ENCODE measurements at places on chromosomes 6 and 20.

GRCh38 chr6:34236131-34236442 lies 586 bp upstream of the HMGA1 start:
- no peak for DNase-seq

GRCh38 chr6:2952557-2953095 lies 18.7 kb downstream of the SERPINB6 start:
- DNase-seq = peak; percentile 33

- no peak for DNase-seq
Measured at GRCh38 chr6:31586008-31586407, at the start of gene LST1. TSS of gene LST1 (plus strand) at chr6:31586277. CDS start at chr6:31587300, 1,023 bp downstream.

- DNase-seq = no peak
Measured at GRCh38 chr20:53658973-53659372, 65.3 kb upstream of the ZNF217 start.

GRCh38 chr6:11975353-11975977 lies 36.6 kb upstream of the HIVEP1 start:
- no peak for DNase-seq

DNA sequence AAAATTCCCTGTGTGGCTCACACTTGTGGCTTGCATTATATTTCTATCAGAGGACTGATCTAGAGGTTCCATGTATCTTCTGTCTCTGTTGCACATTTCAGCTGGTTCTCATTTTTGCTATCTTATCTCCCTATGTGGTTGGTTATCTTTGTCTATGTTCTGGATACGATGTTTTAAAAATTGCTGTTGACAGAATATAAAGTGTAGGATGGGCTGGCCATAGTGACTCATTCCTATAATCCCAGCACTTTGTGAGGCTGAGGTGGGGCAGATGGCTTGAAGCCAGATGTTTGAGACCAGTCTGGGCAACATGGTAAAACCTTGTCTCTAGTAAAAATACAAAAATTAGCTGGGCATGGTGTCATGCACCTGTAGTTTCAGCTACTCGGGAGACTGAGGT lies 9.9 kb upstream of the ULBP3 start:
- DNase-seq = no peak

DNA sequence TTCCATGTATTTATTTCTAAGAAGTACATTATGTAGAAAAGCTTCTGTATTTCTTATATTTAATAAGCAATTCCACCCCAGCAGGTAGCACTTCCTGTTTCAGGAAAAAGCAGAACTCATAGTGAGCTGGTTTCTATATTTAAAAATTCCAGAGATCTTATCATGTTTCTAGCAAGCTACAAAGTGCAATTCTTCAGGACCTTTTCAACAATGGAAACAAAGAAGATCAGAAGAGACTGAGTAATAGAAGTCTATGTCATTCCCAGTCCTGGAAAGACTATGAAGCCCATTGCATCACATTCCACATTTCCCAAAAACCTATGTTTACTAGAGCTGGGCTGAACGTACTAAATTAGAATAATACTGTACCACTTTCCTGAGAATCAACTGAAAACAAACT lies 302.6 kb upstream of the NRSN1 start:
- no peak for DNase-seq

- no peak for DNase-seq
Measured at GRCh38 chr6:38099221-38099620, 279.7 kb downstream of the ZFAND3 start.

DNA sequence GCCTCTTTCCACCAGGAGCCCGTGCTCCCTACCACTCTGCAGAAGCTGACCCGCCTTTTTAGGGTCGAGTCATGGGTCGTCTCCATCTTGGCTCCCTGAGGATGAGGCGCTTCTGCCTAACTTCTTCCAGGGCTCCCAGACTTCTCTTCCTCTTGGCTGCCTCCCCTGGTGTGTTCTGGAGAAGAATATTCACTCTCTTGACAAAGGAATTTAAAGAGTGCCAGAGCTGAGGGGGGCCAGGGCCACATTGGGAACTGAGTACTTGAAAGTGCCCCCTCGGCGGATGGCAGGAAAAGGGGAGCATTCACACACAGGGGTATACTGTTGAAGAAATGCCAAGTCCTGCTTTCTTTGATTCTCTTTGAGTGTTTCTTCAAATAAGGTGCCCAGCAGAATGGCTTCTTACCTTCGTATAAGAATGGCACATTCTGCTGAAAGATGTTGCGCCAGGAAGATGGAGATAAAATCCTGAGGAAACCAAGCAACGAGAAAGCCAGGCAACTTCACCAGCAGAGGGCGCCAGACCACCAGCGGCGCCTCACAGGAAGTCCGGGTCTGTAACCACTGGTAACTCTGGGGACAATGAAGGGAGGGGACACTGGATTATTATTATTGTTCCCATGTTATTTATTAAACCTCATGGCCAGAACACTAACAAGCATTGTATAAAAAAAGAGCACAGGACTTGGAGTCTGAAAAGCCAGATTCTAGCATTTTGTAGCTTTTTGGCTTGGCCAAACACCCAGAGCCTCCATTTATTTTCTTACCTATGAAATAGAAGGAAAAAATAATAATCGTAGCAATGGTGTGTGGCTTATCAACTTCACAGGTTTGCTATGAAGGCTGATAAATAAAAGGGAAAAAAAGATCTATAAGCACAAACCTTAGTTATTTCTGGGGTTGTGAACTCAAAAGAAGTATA lies 176.7 kb downstream of the HACE1 start:
- no peak for DNase-seq

DNA sequence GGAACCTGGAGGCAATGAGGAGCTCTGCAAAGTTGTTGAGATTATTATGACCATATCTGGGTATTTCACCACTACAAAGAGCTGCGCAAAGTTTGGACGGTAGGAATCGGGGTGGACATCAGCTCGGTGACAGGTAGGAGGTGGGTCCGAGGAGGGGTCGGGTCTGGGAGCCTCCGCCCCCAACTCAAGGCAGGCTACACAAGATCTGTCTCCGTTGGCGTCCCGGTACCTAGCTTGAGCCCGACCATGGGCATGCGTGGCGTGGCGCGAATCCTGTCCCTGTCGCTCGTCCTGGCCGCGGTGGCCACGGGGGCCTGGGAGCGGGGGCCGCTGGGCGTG lies 40.2 kb upstream of the ZNFX1 start:
- no peak for DNase-seq

DNA sequence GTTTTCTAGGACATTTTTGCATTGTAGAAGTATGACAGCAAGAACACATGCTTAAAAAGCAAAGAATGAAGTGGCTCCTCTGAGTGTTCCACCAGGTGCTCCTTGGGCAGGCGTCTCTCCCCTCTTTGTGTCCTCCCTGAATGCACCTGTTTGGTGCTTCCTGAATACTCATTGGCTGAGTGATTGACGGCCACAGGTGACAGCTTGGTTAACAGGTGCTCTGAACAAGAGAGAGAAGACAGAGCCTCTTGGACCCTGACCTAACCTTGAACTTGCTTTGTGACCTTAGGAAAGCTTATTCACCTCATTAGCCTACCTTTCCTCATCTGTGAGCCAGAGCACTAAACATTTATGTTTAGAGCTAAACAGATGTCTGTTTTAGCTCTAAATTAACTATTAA lies 93.7 kb downstream of the TULP4 start:
- DNase-seq = no peak

- DNase-seq = no peak
Measured at GRCh38 chr6:157974341-157974894, 7.2 kb upstream of the SYNJ2 start.

DNA sequence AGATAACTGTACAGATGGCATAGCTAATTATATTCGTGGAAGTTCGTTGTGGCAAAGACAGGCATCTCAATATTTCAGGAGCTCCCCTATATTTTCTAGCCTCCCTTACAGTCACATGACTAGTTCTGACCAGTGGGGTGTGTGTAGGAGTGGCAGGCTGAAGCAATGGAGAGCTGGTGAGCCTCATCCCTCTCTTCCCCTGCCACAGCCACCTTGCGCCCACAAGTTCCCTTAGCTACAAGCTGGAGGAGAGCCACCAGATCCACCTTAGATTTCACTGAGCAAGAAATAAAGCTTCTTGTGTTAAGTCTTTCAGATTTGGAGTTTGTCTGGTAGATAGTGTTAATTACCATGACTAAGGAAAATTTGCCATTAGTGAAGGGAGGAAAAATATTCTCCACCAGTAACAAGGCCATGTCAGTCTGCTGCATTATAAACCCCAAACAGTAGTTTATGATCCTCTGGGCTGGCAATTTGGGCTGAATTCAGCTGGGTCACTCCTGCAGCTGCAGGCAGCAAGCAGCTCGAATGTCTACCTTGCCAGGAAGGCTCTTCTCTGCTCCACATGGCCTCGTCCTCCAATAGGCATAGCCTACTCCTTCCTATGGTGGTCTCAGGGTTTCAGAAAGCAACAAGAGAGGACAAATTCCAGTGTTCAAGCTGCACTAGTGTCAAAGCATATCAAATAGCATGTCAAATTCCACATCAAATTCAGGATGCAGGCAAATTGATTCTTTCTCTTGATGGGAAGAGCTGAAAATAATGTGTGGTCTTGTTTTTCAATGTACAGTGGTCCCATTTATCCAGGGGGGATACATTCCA lies 7.4 kb upstream of the RBCK1 start:
- DNase-seq = no peak

DNA sequence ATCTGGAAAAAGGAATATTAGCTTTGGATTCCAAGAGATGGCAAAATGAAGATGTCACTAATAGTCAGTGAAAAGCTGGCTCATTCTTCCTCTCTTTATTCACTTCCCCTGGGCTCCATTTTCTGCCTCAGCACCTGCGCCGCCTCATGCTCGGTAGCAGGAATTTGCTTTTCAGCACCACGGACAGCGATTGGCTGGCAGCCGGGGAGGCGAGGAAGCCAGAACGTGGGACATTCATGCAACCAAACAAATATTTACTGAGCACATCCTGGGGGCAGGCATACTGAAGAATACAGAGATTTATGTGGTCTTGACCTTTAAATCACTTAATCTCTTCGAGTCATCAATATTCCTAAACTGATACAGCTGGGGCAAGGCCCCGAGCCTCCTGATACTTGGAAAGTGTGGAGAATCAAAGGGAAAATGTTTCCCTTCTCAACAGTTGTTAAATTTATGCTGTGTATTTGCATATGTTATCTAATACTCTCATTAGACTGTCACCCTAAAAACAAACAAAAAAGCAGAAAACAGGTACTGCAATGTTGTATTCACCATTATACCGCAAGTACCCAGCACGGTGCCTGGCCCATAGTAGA lies 12.1 kb upstream of the PDYN start:
- DNase-seq = no peak

GRCh38 chr6:27752038-27752885 lies 159.9 kb downstream of the OR2B2 start:
- no peak for DNase-seq

DNA sequence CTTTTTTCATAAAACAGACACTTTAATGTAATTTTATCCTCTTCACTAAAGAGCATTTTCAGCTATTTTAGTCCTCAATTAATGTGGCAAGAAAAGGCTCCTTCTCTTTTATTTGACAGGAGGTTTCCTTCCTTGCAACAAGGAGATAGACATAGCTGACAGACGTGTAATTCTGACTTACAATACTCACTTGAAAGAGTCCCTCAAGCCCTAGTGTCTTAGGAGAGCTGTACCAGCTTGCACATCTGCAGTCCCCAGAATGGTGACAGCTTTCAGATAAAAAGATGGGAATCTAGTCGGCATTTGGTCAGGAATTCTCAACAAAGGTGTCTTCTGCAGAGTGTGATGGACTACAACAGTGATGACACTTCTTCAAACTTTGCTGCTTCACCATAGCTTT lies 603.7 kb upstream of the PTCHD4 start:
- DNase-seq = no peak

DNA sequence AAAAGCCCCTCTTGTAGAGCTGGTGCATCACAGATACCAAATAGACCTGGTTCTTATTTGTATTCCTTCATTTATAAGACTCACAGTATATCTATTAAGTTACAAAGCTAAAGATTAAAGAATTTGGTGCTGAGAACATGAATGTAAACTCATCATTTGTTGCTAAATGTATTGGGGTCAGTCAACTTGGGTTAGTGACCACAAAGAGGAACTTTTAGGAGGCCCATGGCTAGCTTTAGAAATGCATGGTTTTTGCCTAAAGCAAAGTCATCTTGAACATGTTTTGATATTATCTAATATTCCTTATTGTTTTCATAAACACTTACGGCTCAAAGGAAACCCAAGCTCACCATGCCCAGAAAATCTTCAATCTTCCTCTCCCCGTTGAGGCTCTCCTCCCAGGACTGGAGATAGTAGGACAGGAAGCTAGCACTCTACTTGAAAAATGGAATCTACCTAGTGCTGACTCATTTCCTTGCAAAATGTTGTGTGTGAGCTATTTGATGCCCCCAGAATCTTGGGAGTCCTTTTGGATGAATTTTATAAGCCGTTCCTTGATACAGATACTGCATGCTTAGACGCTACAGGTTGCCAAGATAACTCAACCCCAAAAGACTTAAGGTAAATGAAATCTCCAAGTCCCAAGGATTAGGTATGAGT lies 121.4 kb downstream of the BMP2 start:
- DNase-seq = no peak

- DNase-seq = no peak
Measured at GRCh38 chr20:15036948-15037347, 699.5 kb upstream of the FLRT3 start.

GRCh38 chr6:11654876-11655275 lies 117.3 kb downstream of the TMEM170B start:
- no peak for DNase-seq

DNA sequence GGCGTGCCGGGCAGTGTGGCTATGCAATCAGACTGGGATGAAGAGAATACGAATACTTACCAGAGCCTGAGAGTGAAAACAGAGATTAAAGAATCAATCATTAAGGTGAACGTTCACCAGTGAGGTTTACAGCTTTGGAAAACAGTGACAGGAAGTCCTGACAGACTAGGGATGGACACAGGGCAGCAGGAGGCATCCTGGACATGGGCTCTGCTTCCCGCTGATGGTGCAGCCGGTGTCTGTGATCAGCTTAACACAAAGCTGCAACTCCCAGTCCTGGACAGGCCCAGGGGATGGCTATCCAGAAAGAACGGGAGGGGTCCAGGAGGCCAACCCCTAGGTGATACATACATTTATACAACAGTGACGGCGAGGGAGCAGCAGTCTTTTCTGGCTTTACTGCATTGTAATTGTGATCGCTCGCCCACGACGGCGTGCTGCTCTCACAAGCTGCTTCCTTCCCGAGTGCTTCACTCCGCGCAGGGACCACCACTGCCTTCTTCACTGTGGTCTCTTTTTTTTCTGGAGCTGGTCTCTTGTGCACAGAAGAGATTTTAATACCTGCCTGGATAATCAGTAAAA lies 20.7 kb downstream of the DIDO1 start:
- DNase-seq = no peak

DNA sequence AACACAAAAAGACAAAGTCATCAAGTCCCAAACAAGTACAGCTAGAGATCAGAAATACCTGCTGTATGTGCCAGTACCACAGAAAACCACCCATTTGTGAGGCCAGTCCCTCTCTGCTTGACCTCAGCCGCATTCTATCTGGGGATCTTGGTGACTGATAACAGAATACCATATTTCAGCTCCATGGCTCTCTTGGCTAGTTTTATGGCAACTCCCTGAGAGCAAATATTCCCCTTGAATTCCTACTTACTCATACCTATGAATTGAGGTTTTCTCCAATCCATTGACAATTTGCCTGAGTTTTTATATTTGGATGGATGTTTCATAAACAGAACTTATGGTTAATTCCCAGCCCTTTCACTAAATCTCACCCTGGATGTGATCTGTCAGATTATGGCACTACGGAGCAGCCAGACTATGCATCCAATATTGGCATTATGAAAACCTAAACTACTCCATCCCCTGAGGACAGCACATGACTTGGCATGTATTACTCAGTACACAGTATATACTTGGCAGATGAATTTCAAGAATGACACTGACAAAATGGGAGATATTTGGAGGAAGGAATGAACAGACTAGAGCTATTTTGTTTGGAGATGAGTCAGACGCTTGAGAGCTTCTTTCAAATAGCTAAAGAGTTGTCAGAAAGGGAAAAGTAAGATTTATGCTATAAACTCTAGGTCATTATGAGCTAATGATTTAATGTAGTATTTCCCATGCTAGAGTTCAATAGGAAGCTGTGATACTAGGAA lies 95.7 kb downstream of the PRDM1 start:
- no peak for DNase-seq

All from thoracic aorta (tissue), 2 donors.